Stimulated activated CD8-positive, alpha-beta memory T cell treated with anti-CD3 and anti-CD28 coated beads, Interleukin-15, amount 100 ng/mL, for 48 hours (primary cell): ENCODE measurements at places on chromosomes 7 and 10.

DNA sequence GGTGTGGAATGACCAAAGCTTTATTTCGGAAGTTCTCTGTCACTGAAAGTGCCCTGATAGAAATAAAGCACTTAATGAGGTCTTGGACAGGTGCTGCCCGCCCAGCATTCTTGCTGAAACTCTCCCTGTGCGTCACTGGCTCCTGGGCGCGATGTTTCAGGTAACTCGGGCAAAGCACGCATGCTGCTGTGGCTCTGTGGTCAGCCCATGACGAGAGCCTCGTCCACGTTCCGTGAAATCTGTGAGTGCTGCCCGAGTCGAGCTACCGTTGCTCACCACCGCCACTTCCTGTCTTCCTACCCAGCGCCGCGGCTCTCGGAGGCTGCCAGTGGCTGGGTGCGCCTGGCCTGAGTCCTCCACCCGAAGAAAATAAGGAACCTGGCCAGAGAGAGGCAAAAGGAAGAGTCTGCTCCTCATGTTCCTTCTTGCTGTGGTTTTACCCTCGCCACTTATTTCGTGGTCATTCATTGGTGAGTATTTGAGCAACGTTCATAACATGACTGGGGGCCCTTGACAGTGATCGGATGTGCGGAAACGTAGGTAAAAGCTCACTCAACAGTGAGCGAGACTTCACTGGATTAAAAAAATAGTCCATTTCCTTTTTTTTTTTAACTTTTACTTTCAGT lies 95.5 kb downstream of the MAP3K8 start:
- peak; percentile 76 for DNase-seq

DNA sequence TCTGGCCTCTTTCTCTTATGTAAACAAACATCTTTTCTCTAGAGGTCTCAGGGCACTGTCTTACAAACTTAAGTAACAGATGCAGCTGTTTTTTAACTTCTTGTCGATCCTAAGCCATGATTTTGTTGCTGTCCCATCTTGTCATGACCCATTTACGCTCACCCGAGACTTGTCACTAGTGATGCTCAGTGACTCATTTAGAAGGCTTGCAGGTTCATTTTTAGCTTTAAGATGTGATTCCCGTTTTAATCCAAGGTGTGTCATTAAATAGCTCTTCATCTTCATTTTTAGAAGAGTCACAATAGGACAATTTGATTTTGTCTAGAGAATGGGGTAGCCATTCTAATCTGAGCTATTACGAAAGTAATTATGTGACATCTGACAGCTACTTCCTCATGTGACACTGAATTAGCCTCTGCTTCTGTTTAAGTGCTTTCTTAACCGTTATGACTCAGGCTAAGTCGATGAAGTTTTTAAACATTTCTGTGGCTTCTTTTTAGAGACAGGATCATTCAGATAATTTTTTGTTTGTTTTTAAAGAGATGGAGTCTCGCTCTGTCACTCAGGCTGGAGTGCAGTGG lies 42.7 kb downstream of the SPDYE5 start:
- no peak for DNase-seq

- no peak for DNase-seq
These were observed 349.3 kb upstream of the SEMA3D start for GRCh38 chr7:85535974-85536729.

DNA sequence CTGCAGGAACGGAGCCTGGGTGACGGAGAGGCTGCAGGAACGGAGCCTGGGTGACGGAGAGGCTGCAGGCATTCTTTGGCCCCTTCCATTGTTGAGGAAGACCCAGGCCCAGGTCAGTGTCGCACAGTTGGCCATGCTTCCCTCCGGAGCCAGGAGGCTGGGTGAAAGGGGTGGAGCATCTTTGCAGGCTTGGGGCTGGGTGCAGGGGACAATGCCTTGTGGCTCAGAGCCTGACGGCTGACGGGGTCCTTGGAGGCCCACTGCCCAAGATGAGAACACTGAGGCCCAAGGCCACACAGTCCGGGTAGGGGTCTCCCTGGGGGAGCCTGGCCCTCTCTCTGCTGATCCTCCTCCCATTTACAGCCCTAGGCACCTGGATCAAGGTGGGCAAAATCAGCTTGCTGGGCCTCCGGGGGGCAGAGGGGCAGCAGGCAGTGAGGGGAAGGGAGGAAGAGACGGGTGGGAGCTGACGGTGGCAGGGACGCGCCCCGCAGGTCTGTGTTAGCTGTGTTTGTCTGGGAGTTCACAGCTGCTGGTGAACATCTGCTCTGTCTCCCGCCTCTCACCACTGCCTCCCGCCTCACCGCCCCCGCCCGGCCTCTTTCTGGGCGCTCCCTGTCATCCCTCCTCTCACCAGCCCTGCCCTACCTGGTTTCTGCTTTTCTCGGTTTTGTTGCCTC lies 30.6 kb upstream of the PCBD1 start:
- no peak for DNase-seq

DNA sequence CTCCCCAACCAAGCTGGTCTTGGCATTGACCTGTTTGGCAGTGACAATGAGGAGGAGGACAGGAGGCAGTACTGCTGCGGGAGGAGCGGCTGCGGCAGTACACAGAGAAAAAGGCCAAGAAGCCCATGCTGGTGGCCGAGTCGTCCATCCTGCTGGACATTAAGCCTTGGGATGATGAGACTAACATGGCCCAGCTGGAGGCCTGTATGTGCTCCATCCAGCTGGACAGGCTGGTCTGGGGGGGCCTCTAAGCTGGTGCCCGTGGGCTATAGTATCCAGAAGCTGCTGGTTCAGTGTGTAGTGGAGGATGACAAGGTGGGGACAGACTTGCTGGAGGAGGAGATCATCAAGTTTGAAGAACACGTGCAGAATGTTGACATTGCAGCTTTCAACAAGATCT lies 39.1 kb upstream of the ZNF273 start:
- no peak for DNase-seq

- no peak for DNase-seq
These were observed 38.0 kb upstream of the EMX2 start for GRCh38 chr10:117504562-117504961.

DNA sequence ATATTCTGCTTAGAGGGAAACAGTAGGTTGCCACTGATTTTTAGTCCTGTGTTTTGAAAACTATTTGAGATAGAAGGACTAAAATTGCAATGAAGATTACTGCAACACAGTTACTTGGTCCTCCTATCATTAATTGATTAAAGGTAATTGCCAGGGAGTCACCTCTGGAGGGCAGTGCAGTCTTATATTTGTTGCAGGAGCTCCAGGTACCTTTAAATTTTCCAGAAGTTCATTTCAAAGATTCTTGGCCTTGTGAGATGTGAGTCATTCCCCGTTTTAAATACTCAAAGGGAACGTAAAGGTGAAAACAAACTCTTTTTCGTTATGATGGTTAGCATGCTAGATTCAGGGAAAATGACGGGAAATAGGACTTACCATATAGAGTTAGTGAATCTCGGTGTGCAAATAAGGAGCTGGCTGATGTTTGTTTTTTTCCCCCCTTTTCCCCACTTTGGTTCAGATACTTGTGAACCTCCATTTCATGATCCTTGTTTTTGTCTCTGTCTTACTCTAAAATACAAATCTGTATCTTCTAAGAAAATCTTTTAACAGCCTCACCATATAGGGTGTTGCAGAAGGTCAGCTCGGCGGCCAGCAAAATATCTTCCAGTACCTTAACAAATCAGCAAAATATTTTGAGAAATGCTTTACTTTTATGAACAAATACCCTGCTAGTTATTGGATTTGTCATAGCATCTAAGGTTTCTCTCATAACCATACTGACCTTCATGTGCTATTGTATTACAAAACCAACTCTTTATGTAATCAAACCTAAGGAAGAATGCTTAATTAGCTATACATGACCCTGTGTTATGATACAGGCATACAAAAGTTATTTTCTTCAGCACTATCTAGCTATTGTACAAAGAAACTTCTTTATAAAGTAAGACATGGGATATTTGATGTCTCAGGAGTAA lies 143.0 kb upstream of the HDAC9 start:
- DNase-seq: no peak
